ENCODE measurements at places on chromosomes 1 and 21.

DNA sequence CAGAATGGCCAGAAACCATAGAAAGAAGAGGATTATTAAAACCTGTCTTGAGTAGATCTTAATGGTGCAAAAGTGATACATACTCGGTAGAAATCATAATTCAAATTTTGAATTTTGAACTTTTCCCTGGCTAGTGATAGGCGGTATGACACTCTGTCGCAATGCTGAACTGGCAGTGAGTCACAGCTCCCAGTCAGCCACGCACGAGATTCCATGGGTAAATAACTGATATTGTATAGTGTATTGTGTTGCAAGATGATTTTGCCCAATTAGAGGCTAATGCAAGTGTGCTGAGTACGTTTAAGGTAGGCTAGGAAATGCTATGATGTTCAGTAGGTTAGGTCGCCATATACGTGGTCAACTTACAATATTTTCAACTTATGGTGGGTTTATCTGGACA, 207.0 kb downstream of the SIPA1L2 start:
- no peak for ATAC-seq

GRCh38 chr1:160209321-160210046, 4.3 kb downstream of the PEA15 start:
- ATAC-seq: no peak

DNA sequence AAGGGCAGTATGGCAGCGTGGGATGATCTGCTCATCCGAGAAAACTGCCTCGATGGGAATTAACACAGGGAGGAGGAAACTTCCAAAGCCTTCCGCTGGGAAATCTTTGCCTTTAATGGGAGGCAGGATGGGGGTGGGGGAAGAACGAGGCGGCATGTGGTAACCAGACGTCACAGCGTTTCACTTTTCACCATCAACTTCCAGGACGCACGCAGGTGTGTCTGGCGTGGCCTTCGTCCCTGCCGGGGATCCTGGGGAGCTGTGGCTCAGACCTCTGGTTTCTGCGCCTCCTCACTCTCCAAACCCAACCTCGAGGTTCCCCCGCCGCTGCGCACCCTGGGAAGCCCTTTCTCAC, 282 bp downstream of the RSPH1 start:
- ATAC-seq: no peak

DNA sequence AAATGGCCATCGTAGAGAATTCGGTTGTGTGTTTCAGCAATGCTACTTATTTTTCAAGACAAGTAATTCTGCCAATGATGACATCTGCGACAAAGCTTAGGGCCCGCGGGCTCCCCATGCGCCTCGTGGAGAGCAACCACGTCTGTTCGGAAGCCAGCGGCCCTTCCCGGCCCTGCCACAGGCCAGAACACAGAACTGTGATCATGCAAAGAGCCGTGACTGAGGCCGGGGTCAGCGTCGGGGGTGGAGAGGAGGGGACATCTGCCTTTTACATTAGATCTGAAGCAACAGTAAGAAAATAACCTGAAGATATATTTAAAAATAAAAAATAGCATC, 103.7 kb downstream of the PGBD5 start:
- no peak for ATAC-seq

GRCh38 chr21:30491963-30492428, at the start of gene KRTAP19-3:
KRTAP19-3 (minus strand) TSS chr21:30492013; CDS start chr21:30491957, 56 bp downstream.
- ATAC-seq: no peak

- no peak for ATAC-seq
Measured at GRCh38 chr1:19046972-19047731, 90.7 kb upstream of the IFFO2 start.

- ATAC-seq: no peak
Measured at GRCh38 chr1:245310571-245311531, 156.1 kb downstream of the KIF26B start.

DNA sequence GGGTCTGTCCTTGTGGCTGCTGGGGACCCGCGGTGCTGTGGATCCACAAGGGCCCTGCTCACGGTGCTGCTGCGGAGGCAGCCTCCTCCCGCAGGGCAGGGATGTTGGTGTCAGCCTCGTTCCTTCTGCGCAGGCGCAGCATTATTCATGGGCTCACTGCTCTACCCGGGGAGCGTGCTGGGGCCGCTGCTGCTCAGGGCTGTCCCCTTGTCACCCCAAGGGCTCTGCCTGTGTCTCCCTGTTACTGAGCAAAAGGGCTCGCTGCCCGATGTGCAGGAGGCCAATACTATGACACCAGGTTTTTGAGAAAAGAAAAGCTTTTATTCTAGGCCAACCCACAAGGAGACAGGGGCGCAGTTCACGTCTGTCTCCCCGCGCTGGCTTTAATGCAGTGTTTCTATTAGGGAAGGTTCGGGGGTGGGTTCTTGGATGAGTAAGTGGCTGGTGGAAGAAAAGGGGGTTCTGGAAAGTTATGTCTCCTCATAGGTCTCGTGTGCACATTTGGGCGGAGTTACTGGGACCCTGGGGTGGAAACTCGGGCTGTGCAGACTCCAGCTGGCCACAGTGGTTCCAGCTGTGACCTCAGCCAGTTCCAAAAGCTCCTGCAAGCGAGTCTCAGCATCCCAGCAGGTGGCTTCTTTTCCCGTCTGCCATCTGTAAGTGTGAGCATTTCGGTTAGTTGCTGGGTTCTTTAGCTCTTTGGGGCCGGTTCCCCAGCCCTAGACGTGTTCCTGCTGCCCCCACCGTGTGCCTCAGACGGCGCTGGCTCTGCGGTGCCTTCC, 40.8 kb upstream of the LRRC3 start:
- ATAC-seq: no peak

DNA sequence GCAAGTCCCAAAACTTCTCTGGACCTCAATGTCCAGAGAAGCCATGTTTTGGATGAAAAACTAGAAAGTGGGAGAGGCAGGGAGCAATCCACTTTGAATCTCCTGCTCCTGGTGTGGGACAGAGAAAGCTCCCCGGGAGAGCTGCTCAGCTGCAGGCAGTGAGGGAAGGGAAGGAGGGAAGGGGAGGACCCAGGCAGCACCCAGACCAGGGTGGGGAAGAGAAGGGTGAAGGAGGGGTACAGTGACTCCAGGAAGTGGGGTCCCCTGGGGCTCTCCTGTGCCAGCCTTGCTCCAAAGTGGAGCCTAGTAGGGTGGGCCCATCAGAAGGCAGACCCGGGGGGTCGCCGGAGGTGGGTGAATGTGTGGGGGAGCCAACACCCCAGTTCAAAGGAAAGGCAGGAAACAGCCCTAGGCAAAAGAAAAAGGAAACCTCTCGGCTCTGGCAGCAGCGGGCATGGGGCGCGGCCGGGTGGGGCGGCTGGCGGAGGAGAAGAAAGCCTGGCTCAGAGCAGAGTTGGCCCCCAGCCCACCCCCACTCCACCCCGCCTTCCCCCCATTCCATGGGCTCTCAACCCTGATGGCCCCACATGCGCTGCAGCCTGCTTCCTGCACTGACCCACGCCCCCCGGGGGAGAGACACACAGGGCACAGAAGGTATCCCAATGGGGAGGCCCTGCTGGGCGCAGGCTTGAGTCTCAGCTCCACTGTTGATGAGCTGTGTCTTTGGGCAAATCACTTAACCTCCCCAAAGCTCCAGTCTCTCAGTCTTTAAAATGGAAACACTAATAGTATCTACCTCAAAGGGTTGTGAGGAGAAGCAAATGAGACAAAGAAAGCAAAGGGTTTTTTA, 5.7 kb downstream of the LGR6 start:
- ATAC-seq: no peak

GRCh38 chr1:147787765-147788164, 27.4 kb upstream of the GJA5 start:
- no peak for ATAC-seq

- ATAC-seq: no peak
Measured at GRCh38 chr1:150692720-150693119, 4.2 kb downstream of the GOLPH3L start.

- ATAC-seq: no peak
Measured at GRCh38 chr1:18661404-18662285, 31.0 kb downstream of the PAX7 start.

GRCh38 chr1:20158358-20159070, 19.4 kb downstream of the PLA2G2F start:
- ATAC-seq: no peak

DNA sequence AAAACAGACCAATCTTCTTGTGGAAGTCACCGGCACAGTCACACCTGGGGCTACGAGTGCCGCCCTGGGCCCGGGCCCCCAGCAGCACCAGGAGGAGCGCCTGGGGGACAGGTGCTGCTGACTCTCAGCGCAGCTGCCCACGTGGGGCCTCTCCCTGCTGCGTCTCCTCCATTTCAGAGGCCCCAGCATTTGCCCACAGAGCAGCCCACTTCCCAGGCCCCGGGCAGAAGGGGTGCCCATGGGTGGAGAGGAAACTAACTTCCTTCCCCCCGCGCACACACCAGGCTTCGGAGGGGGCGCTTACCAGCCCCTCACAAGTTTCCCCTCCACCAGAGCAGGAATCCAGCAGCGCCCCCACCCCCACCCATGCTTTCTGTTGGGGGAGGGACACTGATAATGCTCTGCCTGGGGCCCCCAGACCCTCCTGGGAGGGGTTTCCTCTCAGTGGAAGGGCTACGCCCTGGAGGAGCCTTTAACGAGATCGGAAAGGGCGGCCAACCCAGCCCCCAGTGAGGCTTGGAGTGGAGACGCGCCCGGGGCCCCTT, 440 bp downstream of the TNFRSF25 start:
- peak; percentile 47 for ATAC-seq

GRCh38 chr1:99758073-99758511, 8.3 kb downstream of the FRRS1 start:
- peak; percentile 70 for ATAC-seq

DNA sequence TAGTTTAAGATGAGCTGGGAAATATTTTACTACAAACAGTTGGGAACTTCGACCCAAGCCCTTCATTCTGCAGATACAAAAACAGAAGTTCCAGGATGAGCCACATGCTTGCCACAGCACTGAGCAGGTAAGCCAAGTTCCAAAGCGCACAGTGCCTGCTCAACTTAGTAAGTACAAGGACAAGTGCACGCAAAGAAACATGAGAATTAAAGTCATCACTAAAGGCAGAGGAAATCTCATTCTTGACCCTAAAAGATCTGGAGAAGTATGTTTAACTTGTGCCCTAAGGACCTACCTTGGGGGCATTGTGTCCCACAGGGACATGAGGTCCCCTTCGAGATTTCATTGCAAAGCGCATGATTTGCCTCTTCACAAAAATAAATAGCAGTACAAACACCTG, 1.2 kb upstream of the UBAP2L start:
- ATAC-seq: no peak

- no peak for ATAC-seq
Measured at GRCh38 chr1:87369736-87370478, 41.2 kb downstream of the LMO4 start.

GRCh38 chr21:45706299-45706698, 62.8 kb downstream of the PCBP3 start:
- no peak for ATAC-seq

DNA sequence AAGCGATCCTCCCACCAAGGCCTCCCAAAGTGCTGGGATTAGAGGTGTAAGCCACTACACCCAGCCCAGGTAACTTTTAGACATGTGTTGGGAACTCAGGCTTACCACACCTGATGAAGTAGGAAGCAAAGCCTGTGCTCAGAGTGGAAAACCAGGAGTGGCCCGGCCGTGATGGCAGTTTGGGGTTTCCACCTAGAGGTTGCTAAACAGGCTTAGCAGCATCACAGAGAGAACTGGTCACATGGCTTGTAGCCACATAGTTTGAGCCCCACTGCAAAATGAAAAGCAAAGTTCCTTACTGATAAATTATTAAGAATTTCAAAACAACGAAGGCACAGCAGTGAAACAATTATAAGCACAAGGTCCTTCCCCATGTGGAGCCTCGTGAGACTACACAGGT, 142.6 kb upstream of the CXADR start:
- no peak for ATAC-seq

DNA sequence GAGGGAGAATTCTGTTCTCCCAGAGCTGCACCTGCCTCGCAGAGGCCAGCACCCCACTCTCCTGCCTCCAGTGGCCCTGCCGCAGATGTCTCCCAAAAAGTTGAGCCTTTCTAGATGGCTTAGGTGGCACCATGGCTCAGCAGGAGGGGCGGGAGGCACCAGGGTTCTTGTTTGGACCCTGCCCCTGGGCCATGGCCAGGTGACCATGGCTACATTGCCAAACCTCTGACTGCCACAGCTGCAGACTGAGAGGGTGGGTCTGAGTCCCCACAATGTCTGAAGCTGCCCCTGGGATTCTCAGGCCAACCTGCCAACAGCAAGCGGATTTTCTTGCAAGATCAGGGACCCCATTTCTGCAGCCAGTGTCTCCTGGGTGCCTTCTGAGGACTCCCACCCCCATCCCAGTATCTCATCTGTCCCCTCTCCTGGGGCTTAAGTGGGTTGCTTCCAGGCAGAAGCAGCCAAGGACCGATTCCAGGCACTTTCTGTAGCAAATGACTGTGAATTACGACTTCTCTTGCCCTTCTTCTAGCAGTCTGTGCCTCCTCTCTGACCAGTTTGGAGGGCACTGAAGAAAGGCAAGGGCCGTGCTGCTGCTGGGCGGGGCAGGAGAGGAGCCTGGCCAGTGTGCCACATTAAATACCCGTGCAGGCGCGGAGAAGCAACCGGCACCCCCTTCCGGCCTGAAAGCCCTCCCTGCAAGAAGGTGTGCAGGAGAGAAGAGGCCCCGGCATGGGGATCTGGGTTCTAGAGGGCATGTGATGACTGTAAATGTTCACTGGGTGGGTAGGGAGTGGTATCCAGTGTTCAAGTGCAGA, 22.5 kb downstream of the SESN2 start:
- ATAC-seq: no peak

GRCh38 chr1:34332996-34333395, 156.3 kb downstream of the C1orf94 start:
- ATAC-seq: no peak

DNA sequence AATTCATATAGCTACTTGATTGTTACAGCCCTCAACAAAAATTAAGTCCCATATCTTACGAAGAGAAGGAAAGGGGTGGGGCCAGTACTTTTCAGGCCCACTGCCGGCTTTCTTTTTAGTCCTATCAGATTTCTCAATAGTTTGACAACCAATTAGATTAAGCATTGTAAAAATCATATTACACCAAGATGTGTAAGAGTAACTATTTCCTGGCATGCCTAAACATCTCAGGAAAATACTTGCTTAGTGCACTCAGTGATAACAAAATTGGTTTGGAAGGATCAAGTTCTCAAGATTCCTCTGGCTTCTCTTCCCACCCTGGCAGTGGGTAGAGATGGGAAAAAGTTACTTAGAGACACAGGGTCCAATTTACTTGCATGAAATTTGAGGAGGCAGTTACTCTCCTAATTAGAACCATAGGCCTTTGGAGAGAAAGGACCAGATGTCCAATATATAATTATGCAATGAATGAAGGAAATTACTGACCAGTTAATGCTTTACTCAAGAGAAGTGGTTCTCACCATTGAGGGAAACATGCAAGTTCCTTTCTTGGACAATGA, 30.1 kb downstream of the STPG1 start:
- ATAC-seq: no peak

DNA sequence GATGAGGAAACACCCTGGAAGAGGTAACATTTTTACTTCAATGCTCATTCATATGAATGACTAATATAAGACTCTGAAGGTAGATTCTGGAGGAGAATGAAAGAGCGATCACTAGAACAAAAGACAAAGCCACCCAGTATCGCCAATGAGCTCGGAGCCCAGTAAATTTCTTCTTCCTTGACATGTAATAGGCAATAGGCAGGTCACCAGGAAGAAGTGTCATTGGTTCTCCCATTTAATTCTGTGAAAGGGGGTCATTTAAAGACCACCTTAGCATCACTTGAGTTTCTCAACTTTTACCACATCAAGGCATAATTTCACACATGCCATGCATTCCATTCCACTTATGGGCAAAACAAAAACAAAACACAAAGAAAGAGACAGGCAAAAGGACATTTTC, 7.9 kb downstream of the TNFSF18 start:
- ATAC-seq: no peak

All from activated CD4-positive, CD25-positive, alpha-beta regulatory T cell treated with anti-CD3 and anti-CD28 coated beads, Interleukin-2, amount 50 U/mL, for 24 hours (primary cell).